ENCODE measurements at places on chromosomes 2 and 18.

GRCh38 chr2:230220347-230220969 lies 674 bp upstream of the SP110 start:
- no peak for DNase-seq

GRCh38 chr18:23529604-23530003 lies 26.3 kb downstream of the RMC1 start:
- DNase-seq, result no peak

- DNase-seq, result no peak
These were observed 37.5 kb downstream of the POLR1A start for GRCh38 chr2:86068136-86068588.

DNA sequence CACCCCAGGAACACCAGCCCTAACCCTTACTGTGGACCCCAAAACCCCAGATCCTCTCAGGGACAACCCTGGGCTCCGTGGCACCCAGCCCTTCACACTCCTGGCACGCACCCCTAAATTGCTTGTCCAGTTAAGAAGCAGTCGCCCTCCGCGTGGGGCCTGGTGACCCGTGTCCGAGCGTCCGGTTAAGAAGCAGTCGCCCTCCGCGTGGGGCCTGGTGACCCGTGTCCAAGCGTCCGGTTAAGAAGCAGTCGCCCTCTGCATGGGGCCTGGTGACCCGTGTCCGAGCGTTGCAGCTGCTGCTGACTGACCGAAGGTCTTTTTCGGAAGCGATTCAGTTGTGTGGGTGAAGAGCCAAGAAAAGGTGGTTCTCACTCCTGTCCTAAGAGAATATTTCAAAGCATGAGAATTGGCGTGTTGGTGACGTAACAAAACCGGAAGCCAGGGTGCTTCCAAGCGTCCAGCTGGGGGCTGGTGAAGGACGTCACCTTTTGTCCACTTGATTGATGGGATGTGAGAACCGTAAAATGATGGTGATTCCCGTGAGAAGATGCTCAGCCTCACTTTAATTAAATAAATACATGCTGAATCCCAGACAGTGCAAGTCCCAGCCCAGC lies 70.5 kb downstream of the KCNG2 start:
- DNase-seq, result no peak

All from GM12892 (cell line).